ENCODE measurements at places on chromosomes 5 and 9. TPM values are rescaled to one million over a fixed set of nuclear protein-coding genes. Genes with fewer than 3 reads are reported as not detected.
A peak's percentile ranks its signal among the peaks of the same experiment; 100 is the strongest.

GRCh38 chr5:39399135-39400036, 25.4 kb downstream of the DAB2 start:
- DNase-seq = peak; percentile 89

DNA sequence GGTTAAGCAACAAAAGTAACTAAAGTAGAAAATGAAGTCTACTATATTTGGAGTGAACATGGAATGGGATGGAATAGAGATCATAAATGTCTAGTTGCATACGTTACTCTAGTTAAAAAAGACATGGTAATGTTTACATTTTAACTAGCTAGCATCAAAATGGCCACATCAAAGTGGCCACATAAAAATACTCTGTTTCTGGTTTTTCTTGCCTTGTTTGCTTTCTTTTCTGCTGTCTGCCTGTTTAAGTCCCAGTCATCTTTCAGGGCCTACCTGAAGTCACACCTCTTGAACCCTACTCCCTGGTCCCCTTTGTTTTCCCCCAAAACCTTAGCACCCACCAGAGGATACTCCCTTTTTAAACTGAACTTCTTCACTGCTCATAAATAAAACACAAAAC, 6.4 kb upstream of the KIF2A start:
- DNase-seq = no peak

GRCh38 chr9:127051881-127052595, 70.4 kb downstream of the ANGPTL2 start:
- no peak for DNase-seq

DNA sequence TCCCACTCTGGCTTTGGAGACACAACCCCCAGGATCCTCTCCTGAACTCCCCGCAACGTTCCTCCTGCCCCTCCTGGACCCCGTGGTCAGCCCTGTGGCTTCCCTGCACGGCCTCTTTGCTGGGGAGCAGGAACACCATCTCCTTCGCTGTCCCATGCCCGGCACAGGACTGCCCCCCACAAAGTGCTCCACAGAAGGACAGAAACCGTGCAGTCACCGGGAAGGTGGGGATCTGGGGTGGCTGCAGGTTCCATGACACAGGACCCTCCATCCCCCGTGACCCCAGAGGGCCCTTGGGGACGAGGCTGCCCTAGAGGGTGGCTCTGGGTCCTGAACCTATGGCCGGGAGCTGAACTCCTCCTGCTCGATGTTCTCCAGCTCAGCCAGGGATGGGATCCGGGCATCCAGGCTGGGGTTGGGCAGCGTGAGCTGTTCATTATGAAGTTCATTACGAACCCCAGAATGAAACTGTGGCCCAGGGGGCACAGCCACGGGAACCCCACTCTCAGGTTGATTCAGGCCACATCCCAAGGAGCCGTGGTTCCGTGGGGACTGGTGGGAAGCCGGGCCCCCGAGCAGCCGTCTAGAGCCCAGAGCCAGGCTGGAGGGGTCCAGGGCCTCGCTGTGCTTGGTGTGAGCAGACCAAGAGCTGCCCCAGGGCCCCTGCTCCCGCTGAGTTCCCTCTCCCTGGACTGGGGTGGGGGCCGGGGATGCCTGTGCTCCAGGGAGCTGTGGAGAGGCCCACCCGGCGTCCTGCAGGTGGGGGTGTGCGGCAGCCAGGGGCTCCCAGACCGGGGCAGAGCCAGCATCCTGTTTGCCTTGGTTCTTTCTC, 684 bp upstream of the SLC6A19 start:
- no peak for DNase-seq

Gene AGXT2
- not detected for polyA plus RNA-seq

DNA sequence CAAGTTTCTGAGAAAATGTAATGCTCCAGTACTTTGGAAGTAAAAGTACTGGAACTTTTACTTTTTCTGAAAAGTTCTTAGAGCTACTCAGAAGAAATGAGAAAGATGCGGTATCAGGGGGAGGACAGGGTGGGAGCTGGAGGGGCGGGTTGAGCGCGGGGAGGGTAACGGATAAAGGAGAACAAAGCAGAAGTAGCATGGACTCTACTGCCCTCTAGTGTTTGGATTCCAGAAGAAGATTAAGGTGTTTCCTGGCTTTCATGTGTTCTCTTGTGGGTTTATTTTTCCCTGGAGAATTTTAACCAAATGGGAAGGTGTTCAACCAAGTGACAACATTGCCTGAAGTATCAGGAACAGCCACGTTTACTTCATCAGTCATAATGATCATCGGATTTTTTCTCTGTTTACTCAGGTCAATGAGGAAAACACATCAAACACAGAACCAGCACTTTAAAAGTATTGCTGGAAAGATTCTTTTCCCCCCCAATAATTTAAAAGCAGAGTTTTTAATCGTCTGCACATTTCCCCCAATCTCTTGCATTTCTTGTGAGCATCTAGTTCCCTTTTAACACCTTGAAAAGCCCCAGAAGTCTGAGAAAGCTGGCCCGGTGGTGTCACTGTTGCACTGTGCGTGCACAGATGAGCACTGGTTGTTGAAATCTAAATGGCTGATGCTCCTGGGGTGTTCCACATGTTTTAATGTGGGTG, 190.6 kb downstream of the MPDZ start:
- peak; percentile 42 for DNase-seq

Gene ADRB2
- polyA plus RNA-seq = 10.8 TPM

Gene CDH12
- not detected for polyA plus RNA-seq

GRCh38 chr5:172740428-172741205, 30.4 kb downstream of the DUSP1 start:
- DNase-seq = peak; percentile 89

DNA sequence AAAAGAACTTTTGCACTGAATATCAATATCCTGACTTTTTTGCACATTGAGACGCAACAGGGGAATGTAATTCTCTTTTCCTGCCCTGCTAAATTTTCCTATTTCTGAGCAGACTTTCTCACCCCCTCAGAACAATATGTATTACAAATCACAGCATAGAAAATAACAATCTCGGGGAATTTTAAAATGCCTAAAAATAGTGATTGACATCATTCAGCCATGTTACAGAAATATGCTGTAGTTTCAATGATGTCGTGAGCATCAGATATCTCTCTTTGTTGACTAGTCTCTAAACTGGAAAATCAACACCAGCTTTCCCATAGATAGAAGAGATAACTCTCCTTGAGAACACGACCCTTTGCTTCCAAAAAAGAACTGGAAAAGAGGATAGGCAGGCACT, 166.7 kb downstream of the ZDHHC21 start:
- DNase-seq = no peak

GRCh38 chr5:1907616-1908015, 24.9 kb upstream of the IRX4 start:
- no peak for DNase-seq

GRCh38 chr9:93969328-93969661, 14.1 kb upstream of the BARX1 start:
- DNase-seq = no peak

DNA sequence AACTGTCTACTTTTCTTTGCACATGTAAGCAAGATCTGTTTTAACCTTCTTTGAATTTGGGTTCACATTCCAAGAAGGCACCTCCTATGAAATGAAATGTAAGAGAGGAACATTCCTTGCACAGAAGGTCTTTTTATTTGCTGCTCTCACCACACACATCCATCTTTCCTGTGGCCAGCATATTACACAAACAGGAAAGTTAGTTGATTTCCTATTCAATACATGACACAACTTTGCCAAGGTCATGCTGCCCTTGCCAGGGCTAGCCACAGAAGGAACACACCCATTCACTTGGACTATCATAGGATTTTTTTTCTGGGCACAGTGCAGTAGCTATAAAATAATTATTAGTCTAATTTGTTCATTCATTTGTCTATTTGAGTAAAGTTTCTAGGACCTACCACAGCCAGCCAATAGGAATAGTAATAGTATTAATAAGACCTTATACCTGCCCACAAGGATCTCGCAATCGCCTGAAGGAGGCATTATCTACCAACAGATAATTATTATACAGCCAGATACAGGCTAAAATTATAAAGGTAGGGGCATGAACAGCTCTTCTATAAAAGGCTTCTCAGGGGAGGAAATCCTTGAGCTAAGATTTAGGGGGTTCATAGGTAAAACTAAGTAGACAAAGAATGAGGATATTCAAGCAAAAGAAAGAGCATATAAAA, 78.1 kb upstream of the NREP start:
- DNase-seq = peak; percentile 15

DNA sequence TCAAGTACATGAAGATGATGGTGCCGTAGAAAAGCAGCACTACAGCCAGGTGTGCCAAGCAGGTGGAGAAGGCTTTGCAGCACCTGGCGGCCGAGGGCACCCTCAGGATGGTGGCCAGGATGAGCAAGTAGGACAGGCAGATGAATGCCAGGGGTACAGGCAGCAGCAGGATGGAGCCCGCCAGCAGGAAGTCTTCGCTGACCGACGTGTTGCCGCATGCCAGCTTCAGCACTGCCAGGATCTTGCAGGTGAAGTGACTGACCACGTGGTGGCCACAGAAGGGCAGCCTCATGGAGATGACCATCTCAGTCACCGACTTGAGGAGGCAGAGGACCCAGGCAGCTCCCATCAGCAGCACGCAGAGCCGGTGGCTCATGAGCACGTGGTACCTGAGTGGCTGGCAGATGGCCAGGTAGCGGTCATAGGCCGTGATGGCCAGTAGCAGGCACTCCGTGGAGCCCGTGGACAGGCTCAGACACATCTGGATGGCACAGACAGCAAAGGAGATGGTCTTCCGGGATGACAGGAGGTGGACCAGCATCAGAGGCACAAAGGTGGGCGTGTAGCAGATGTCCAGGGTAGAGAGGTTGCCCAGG, 482 bp downstream of the OR13J1 start:
- DNase-seq = peak; percentile 19

- DNase-seq = no peak
These were observed 47.0 kb upstream of the EGFLAM start for GRCh38 chr5:38211354-38211710.

Gene LHX3
- not detected for polyA plus RNA-seq

- DNase-seq = peak; percentile 52
These were observed 23.6 kb downstream of the PCDHGC5 start for GRCh38 chr5:141512390-141512910.

Gene PHF24
- 0.06 TPM for polyA plus RNA-seq

- DNase-seq = peak; percentile 2
These were observed 21.4 kb upstream of the FLT4 start for GRCh38 chr5:180670586-180671359.

- DNase-seq = no peak
These were observed 26.7 kb downstream of the SLC6A18 start for GRCh38 chr5:1251678-1252580.

GRCh38 chr9:4272126-4272525, 27.7 kb downstream of the GLIS3 start:
- no peak for DNase-seq

Data from foreskin keratinocyte (primary cell).